Cerebellum (tissue), 4 donors: ENCODE measurements at places on chromosomes 2 and 18. TPM values are rescaled to one million over a fixed set of nuclear protein-coding genes. Genes with fewer than 3 reads are reported as not detected.

Gene MTLN
- 15.9 TPM for total RNA-seq

Gene PRKAG3
- total RNA-seq = not detected

Gene TUBB8B
- total RNA-seq = not detected

- DNase-seq = no peak
Observed at GRCh38 chr2:143815082-143815481, 685.9 kb downstream of the ARHGAP15 start.

DNA sequence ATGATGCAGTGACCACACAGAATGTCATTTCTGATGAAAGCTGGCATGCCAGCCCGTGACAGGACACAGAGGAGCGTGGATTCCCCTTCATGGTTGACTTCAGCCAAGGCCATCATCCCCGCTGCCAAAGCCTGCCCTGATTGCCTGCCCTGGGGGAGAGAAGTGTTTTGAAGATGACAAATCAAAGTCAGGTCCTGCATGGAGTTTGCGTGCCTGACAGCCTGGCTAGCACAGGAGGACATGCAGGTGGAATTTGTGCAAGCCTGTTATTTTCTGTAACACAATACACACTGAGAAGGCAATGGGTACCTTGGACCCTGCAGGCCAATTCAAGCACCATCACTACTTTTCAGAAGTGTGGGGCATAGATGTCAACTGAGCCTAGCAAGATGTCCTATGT is 5.4 kb upstream of the IL1R2 start:
- no peak for DNase-seq
